ENCODE measurements at places on chromosomes 3 and 15. TPM values are rescaled to one million over a fixed set of nuclear protein-coding genes. Genes with fewer than 3 reads are reported as not detected.
A peak's percentile ranks its signal among the peaks of the same experiment; 100 is the strongest.

DNA sequence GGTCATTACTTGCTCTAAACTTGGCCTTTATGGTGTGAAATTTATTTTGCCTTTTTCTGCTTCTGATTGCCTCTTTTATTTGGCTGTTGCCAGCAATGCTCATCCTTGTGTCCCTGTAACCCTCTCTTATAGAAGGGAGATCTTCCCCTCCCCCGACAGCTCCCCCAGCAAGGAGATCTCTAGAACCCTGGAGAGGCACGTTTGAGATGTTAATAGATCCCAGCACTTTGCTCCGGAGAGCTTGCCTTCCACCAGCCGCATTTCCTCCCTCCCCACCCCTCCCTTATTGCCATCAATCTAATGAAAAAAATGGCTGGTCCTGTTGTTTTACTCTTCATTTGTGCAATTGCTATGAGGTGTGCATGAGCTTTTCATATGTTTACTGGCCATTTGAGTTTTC, 18.2 kb downstream of the TRIM71 start:
- DNase-seq = no peak

- no peak for DNase-seq
Measured at GRCh38 chr3:69532547-69533224, 146.8 kb upstream of the FRMD4B start.

- DNase-seq = no peak
Measured at GRCh38 chr15:65731926-65732325, 60.2 kb downstream of the DENND4A start.

DNA sequence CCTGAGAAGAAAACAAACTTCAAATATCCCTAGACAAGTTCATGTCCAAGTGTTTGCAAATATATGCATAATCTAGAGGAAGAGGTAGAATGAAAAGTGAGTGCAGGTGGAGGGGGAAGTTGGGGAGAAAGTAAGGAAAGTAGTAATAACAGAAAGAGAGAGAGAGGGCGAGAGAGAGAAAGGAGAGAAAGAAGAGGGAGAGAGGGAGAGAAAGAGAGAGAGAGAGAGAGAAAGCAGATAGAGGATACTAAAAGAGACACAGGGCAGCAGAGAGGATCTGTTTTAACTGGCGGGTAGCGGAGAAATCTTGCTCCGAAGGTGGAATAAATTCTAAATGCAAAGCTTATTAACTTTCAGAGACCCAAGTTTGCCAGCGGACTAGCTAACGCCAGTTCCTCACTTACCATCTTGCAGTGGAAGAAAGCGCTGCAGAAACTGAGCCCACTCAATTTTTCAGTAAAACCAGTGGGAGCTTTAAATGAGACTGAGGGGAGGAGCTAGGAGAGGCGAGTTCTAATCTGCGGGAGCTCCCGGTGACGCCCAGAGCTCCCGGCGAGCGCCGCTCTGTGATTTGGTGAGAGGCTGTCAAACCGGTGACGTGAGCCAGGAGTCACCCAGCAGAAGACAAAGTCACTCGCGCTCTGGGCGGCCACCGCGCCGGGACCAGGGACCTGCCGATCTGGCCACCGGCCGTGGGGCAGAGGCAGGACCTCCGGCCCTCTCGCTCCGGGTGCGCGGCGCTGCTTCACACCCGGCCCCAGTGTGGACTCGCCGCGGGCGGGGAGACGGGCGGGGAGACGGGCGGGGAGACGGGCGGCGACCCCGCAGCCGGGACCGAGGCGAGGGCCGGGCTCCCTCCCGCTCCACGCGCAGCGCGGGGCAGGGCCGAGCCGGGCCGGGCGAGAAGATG, at the start of gene GMNC:
GMNC (minus strand) TSS at position 486 of the 910 bp plus-strand sequence; CDS start at position 407, 79 bp downstream.
- DNase-seq = peak; percentile 93

- DNase-seq = no peak
Measured at GRCh38 chr15:45089712-45090373, 24.1 kb downstream of the DUOX2 start.

GRCh38 chr3:166446986-166447385, 609.8 kb upstream of the BCHE start:
- DNase-seq = no peak

- no peak for DNase-seq
Measured at GRCh38 chr3:57484563-57484962, 59.6 kb downstream of the DNAH12 start.

DNA sequence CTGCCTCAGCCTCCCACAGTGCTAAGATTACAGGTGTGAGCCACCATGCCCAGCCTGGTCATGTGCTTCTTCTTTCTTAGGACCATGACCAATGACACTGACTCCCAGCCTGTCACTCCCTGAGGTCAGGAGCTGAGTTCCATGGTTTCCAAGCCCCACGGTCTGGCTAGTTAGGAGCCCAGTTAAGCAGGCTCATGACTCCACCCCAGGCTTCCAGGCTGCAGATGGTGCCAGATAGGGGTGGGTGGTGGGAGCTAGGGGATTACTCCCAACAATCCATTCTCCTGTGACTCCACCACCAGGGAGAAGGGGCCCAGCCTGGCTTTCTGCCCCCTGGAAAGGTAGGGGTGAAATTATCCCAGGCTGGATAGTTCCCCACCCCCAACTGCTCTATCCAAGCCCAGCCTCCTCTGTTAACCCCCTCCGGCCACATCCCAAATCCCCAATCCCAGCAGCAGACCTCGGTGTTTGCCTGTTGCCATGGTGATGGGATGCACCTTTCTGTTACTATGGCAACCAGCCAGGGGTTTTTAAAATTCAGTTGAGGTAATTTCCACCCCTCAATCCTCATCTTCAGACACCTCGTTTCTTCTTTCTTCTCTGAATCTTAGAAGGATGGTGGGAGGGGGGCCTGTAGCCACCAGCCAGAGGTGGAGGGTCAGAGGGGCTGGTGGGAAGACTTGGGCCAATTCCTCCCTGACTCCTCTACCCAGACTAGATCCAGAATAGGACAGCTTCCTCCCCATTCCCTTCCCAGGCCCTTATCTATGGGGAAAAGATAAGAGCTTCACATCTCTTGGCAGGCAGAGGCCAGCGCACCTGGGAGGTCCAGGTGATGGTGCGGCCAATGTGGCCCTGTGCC, 22.5 kb upstream of the SEMA3F start:
- DNase-seq = no peak

DNA sequence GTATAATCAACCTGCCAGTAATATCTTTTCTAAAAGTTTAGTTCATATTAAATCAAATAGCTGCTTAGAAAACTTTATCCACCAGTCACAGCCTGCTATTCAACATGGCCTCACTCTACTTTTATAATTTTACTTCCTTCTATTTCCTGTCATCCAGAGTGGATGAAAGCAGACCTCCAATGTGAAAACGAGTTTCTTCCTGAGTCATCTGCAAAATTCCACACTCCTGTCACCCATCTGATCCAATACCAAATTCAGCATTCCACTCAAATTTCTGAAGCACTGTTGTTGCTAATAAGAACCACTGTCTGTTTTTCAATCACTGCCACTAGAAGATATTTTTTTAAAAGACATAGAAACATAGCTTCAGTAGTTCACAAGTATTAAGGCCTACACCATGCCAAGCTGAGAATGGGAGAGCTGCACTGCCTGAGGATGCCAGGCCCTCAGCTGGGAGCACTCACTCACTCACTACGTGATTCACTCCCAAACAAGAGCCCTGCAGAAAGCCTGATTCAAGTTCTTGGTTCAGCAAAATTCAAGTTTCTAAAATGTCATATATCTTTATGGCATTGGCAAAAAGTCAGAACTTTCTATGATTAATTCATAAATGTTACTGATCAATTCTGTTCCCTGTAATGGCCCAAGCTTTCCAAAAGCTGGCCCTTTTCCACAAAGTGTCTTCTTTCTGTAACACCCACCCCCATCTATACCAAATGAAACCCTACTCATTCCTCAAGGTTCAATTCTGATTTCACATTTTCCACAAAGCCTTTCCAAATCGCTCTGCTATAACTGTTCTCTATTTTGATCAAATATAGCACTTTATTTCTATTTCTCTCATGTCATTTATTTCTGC, 82.9 kb downstream of the FSIP1 start:
- DNase-seq = no peak

- peak; percentile 37 for DNase-seq
Measured at GRCh38 chr3:187719628-187720336, 17.4 kb upstream of the RTP2 start.

DNA sequence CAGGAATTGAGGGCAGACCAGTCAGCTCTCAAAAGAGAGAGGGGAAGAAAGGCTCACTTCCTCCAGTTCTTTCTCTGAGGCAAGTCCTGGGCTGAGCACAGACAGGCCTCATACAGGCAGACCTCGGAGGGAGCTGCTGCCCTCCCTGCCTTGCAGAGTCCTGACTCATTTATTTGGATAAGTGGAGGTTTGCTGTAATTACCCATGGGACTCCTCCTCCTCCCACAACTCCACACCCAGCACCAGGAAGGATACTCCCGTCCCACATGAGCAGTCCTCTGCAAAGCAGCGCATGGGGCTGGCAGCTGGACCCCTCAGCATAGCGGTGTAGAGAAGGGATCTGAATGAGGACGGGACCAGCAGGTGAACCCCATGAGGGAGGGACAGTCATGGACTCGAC, 13.4 kb upstream of the SCN10A start:
- DNase-seq = peak; percentile 81

DNA sequence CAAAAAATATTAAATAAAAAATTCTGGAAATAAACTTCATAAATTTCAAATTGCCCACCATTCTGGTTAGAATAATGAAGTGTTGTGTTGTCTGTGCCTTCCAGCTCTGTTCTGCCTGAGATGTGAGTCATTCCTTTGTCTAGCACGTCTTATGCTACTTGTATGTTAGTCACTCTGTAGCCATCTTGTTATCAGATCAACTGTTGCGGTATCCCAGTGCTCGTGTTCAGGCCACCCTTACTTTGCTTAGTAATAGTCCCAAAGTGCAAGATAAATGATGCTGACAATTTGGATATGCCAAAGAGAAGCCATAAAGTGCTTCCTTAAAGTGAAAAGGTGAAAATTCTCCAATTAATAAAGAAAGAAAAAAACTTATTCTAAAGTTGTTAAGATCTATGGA, 527.5 kb downstream of the NAALADL2 start:
- no peak for DNase-seq

GRCh38 chr3:139559541-139559940, 20.0 kb upstream of the RBP1 start:
- DNase-seq = no peak

DNA sequence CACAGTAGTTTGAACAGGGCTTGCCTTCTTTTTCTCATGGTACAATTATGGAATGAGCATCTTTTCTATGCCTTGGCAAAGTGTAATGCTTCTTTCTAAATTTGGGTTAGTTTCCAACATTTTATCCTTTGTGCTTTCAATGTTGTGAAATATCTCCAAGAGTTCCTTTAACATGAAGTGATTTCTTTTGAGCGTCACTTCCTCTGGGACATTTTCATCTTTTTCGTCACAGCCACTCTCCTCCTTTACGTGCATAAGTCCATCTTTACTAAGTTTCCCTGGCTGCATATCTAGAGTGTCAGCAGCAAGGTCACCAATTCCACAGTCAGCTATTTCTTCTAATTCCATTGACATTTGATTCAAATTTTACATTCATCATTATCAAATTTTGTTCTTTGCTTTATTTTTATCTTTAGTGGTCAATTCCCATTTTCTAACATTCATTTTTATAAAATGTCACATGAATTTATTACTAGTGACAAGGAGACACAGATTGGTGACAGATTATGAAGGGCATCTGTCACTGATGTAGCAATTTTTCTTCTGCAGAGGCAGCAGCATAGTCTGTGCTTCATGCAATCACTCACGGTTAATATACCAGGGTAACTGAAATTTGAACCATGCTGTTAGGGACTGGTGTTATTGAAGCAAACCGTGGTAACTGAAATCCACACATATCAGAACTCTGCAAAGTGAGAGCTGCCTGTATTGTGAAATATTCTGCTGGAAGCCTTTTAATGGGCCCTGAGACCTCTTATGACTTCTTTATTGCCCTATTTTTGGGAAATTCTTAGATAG, 126.5 kb upstream of the THBS1 start:
- DNase-seq = no peak

DNA sequence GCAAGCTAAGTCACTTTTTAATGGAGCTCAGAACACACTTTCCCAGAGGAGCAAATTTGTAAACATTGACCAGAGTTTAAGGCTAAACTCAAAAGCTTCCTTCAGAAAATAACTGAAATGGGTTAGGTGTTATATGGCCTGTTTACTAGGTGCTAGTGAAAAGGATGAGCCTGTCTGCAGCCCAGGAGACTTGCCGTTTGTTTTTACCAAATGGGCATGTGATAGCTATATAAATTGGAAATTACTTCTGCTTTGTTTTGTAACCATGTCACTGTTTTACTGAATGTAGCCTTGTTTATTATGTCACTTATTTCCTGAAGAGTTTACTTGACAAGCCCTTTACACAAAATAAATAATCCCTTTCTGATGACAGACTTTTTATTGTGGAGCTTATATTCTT, 109.4 kb upstream of the THSD4 start:
- DNase-seq = no peak

- DNase-seq = no peak
Measured at GRCh38 chr15:34047893-34048775, 9.1 kb upstream of the AVEN start.

DNA sequence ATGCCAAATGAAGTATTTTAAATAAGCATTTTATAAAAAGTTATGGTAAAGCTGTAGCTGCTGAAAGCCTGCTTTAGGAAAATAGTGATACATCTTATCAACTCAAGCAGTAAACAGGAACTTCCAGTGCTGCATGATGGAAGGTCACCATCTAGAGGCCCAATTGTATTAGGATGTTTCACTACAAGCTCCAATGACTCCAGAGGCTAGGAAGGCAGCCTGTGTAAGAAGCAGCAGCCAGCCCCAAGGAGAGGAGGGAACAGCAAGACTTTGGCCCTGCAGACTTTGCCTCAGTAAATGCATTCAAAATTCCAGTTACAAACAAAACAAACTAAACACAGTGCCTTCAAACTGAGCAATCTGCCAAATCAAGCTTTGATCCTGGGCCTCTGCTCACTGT, 32.1 kb downstream of the ILDR1 start:
- no peak for DNase-seq

DNA sequence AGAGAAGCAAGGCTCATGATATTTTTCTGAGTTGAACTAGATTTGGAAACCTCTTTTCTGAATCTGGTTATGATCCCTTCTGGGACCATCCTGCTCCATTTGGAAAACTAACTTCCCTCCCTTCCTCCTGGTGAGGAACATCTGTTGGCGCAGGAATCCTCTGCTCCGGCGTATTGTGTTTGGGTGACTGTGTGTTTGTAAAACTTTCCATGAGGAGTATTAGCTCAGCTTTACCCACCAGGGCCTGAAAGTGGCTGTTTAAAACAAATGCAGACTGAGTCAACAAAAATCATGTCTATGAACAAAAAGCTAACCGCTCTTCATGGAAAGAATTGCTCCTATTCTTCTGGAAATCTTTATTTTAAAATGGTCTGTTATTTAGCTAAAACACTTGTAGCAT, 17.7 kb downstream of the STARD9 start:
- DNase-seq = no peak

The FOXB1 gene
- not detected for total RNA-seq

The SPESP1 gene
- 3.1 TPM for total RNA-seq

The SCAMP5 gene
- 2.4 TPM for total RNA-seq

The AGBL1 gene
- not detected for total RNA-seq

The PLIN1 gene
- total RNA-seq = 4.6 TPM

The GOLGA8S gene
- 0.38 TPM for total RNA-seq
